Left lung (tissue), 14 donors: ENCODE measurements at places on chromosomes 1 and 21.

GRCh38 chr1:111570781-111571181 is 48.8 kb upstream of the RAP1A start:
- no peak overlapping the region for H3K27ac ChIP-seq
- no peak for DNase-seq
- no peaks in the 10 kb centered on the region for H3K27me3 ChIP-seq
- no peak overlapping the region for H3K4me3 ChIP-seq
- H3K36me3 ChIP-seq: no peaks in the 10 kb centered on the region
- H3K4me1 ChIP-seq: peaks cover 10% of the 10 kb centered on the region

DNA sequence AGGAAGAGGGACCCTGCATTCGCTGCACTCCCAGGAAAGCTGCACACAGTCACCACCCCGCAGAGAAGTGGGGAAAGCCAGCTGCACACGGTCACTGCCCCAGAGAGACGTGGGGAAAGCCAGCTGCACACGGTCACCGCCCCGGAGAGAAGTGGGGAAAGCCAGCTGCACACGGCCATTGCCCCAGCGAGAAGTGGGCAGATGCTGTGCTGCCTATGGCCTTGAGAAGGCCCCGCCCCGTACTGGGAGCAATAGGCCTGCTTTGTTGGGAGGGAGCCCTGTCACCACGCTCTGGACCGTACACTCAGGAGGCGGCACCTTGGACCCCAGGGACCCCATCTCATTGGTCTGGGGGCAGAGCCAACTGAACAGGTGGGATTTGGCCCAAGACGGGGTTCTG is 4.3 kb upstream of the GPR153 start:
- H3K4me3 ChIP-seq: no peak overlapping the region
- H3K27me3 ChIP-seq: peaks cover 32% of the 10 kb centered on the region
- H3K4me1 ChIP-seq: peaks cover 14% of the 10 kb centered on the region
- H3K36me3 ChIP-seq: no peaks in the 10 kb centered on the region
- DNase-seq: no peak

DNA sequence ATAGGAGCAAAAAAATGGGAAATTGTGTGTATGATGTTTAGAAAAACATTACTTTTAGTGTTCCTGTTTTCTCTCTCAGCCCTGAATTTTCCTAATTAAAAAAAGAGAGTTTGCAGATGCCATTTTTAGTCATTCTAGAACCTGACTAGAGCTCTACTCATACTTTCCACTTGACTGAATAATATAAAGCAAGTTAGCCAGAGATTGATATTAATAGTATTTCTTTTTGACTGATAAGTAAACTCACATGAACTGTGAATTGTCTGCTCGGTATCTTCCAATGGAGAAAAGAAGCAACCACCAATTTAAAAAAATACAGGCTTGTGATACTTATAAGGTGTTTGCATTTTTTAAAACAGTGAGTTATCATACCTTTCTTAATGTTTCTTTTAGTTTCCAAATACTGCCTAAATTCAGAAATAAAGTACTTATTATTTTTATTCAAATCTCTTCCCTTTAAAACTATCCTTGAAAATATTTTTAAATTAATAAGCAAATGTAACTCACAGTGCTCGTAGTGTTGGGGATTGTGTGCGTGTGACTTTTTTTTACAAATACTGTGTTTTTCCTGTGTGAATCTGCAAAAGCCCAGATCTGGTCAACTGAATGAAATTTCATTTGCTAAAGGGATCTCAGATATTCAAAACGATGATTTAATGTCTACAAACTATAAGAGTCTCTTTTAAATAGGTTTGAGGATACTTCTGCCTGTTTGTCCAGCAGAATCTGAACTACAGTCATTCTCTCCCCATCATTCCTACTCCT is 9.8 kb downstream of the RAP1A start:
- peaks cover 90% of the 10 kb centered on the region for H3K4me1 ChIP-seq
- no peaks in the 10 kb centered on the region for H3K36me3 ChIP-seq
- H3K27me3 ChIP-seq: no peaks in the 10 kb centered on the region
- no peak overlapping the region for H3K27ac ChIP-seq
- no peak overlapping the region for H3K4me3 ChIP-seq
- no peak for DNase-seq

DNA sequence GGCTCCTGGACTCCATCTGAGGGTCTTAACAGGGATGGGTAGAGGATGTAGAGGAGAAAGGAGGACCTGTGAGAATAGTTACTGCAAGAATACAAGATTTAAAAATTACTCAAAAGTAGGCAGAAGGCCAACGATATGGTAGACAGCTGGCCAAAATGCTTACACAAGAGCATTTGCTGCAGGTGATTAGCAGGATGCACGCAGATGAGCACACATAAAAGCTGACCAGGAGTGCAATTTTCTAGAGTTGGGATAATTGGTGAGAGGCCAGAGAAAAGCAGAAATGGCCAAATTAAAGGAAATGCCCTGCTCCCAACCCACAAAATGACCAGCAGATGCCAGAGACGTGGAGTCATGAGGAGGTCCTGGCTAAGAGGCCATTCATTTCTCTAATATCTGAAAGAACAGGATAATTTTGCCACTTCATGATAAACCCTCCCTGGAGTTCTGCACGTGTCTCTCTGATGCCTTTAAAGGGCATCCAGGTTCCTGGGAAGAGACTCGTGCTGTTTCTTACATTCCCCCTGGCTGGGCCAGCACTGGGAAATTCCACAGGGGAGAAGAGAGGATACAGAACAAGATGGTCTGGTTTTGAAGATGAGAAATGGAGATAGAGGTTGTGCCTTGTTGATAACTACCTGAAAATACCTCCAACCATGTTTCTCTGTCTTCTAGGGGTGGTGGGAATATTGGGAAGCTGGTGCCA is 62.3 kb upstream of the KCNA3 start:
- no peak overlapping the region for H3K27ac ChIP-seq
- H3K36me3 ChIP-seq: no peaks in the 10 kb centered on the region
- no peak for DNase-seq

GRCh38 chr1:246651012-246651695 is 73.1 kb upstream of the SCCPDH start:
- peaks cover 7% of the 10 kb centered on the region for H3K4me1 ChIP-seq
- no peak overlapping the region for H3K27ac ChIP-seq
- no peak overlapping the region for H3K4me3 ChIP-seq
- H3K27me3 ChIP-seq: no peaks in the 10 kb centered on the region
- no peak for DNase-seq

DNA sequence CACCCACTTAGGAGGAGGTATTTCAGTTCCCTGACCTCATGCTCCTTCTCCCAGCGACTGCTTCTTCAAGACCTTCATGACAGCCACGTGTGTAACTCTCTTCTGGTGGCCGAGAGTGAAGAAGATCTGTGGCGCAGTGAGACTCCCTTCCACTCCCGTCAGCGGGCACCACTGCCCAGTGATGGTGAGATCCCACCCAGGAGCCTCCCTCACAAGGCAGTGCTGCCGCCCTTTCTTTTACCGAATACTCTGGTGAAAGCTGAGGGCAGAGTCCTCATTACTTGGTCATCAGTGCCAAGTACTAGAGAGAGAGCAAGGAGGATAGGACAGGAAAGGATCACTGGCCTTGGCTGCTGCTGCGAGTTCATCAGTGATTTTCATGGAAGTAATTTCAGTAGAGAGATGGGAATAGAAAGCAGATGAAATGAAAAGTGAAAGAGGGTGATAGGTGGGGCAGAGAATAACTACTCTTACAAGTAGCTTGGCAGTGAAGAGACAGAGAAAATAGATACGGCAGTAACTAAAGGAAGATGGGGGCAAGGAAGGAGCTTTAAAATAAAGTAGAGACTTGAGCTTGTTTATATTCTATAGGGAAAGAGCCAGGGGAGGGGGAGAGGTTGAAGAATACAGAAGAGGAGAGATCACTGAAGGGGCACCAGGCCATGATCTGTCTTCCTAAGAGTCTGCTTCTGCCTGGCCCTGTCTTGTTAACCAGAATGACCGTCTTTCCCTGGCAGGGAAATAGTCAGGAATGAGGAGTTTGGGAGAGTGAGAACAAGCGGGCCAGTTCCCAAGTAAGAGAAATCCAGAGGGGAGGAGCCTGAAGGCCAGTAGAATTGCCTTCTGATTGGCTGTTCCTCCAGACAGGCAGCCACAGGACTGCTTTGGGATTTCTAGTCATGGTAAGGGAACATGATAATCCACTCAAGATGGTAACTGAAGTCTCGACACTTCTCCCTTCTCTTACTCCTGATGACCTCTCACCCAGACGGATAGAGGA is 18.3 kb downstream of the HYI start:
- no peaks in the 10 kb centered on the region for H3K4me1 ChIP-seq
- H3K27me3 ChIP-seq: no peaks in the 10 kb centered on the region
- no peak for DNase-seq

DNA sequence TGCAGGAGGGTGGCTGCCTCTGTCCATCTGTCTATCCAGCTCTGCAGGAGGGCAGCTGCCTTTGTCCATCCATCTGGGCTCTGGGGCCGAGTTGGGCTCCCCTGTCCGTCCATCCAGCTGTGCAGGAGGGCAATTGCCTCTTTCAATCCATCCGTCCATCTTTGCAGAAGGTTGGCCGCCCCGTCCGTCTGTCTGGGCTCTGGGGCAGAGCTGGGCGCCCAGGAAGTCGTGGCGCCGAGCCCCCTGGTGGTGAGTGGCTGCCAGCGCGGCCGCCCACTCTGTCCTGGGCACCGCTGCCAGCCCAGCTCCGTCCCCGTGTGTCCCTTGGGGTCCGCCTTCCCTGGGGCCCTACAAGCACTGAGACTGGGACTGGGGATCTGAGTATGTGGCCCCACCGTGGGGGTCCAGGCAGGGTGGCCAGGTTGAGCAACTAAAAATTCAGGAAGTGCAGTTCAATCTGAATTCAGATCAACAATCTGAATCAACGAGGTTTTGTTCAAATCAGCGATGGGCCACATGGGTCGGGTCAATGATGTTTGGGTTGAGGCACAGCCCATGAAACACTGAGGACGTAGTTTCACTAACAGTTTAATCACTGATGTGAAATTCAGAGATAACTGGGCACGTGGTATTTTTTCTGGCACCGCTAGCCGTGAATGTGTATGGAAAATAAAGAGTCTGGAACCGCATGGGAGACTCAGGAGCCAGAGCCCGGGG is 99.1 kb upstream of the ACTRT2 start:
- H3K27me3 ChIP-seq: peaks cover 54% of the 10 kb centered on the region
- H3K27ac ChIP-seq: no peak overlapping the region
- DNase-seq: no peak
- no peaks in the 10 kb centered on the region for H3K4me1 ChIP-seq

GRCh38 chr1:240602189-240602588 is 9.8 kb downstream of the GREM2 start:
- no peaks in the 10 kb centered on the region for H3K36me3 ChIP-seq
- DNase-seq: no peak
- H3K4me3 ChIP-seq: no peak overlapping the region
- H3K27me3 ChIP-seq: no peaks in the 10 kb centered on the region

DNA sequence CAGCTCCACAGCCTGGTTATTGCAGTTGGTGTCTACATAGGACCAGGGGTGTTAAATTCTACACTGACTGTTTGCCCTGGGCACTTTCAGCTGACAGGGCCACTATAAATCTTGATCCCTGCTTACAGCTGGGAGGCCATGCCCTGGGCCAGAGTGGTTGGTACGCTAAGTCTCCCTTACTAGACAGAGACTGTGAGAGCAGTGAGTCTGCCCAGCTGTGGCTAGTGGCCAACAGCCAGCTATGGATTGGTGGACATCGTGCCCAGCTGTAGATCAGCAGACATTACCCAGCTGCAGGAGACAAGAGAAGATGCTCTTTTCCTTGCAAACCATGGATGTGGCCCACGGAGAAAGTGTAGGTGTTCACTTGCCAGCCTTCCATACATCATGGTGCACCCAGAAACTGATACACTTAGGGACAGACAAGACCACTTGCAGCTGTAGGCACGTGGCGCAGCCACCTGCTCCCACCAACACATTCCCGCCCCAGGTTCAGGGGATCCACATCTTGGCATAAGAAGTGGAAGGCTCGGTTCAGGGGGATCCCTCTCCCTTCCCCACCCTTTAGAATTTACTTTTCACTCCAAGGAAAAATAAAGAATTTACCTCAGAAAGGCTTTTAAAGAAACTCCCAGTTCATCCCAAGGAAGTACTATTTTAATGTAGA is 16.4 kb upstream of the PAX7 start:
- H3K27me3 ChIP-seq: peaks cover 87% of the 10 kb centered on the region
- no peaks in the 10 kb centered on the region for H3K4me1 ChIP-seq
- H3K36me3 ChIP-seq: no peaks in the 10 kb centered on the region
- H3K4me3 ChIP-seq: no peak overlapping the region
- DNase-seq: no peak

GRCh38 chr1:147497826-147498225 is 43.5 kb upstream of the BCL9 start:
- H3K27me3 ChIP-seq: no peaks in the 10 kb centered on the region
- no peak overlapping the region for H3K4me3 ChIP-seq
- no peak for DNase-seq
- peaks cover 4% of the 10 kb centered on the region for H3K4me1 ChIP-seq

DNA sequence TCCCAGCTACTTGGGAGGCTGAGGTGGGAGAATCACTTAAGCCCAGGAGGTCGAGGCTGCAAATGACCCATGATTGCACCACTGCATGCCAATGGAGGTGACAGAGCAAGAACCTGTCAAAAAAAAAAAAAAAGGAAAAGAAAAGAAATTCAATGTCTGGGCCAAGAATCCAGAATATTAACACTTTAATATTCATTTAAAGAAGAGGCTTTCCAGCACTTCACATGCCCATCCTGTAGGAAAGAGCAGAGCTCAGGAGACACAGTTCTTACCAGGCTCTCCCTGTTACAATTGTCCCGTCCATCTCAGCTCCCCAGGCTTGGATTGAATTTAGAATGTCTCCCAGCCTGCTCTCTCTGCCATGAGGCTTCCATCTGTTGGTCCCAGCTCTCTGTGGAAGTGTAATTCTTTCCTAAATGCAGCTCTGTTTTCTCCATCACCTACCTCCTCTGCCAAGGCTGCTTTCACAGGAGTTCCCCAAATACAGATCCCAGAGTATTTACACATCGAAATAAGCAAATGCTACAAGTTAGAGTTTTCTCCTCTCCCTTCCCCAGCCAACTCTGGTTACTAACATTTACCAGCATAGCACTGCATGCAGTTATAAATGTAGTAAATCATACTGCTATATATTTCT is 116.6 kb upstream of the CDC42BPA start:
- no peak overlapping the region for H3K27ac ChIP-seq
- peaks cover 12% of the 10 kb centered on the region for H3K4me1 ChIP-seq
- H3K36me3 ChIP-seq: no peaks in the 10 kb centered on the region

DNA sequence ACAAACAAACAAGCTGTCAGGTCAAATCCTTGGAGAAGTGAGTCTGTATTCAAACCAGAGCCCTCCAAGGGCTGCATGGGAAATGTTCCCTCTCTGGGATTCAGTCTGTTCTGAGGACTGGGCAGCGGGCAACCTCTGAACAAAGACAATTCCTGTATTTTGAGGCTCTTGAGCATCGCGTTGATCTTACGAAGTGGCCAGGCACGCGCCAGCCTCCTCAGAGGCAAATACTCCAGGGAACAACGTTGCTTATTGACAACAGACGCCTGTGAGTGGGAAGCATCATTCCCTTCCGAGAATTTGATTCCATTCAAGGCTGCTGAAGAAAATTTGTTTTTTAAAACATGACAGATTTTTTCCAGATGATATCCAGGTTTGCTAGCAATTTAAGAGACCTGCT is 20.0 kb upstream of the TACSTD2 start:
- H3K27ac ChIP-seq: no peak overlapping the region
- H3K4me1 ChIP-seq: peaks cover 9% of the 10 kb centered on the region
- H3K4me3 ChIP-seq: no peak overlapping the region
- no peak for DNase-seq
- no peaks in the 10 kb centered on the region for H3K36me3 ChIP-seq

- H3K36me3 ChIP-seq: no peaks in the 10 kb centered on the region
- H3K4me1 ChIP-seq: peaks cover 18% of the 10 kb centered on the region
- no peak overlapping the region for H3K4me3 ChIP-seq
- DNase-seq: no peak
- H3K27ac ChIP-seq: no peak overlapping the region
Measured at GRCh38 chr1:185695299-185695698, 38.9 kb upstream of the HMCN1 start.
